MG63 (cell line): ENCODE measurements at places on chromosomes 5 and 9.

DNA sequence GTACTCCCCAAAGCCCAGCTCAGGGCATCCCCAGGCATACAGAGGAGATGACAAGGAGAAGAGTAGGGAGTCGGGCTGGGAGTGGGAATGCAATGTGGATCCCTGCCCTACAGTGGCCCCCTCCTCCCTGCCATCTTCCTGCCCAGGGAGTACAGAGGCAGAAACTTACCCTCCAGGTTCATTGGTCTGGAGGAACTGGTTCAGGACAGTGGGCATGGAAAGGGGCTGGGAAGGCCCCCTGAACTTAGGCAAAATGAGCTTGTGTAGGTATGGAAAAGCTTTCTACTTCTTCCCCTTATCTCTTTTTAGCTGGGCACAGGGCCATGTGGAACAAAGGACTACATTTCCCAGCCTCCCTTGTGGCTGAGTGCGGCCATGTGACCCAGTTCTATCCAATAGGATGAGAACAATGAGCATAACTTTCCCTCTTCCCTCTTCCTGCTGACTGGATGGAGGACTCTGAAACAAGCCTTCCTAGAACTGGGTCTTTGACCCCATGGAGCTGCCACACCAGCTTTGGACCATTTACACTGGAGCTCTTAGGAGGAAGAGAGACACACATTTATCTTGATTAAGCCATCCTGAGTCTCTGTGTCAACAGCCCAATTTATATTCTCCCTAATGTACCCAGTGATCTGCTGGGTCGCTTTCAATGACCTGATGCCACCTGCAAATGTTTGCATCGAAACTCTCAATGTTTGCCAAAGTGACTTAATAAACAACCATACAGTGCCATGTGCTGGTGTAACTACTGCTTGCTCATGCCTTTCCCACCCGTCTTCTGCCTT is 25.0 kb upstream of the HMCN2 start:
- DNase-seq = peak; percentile 42

DNA sequence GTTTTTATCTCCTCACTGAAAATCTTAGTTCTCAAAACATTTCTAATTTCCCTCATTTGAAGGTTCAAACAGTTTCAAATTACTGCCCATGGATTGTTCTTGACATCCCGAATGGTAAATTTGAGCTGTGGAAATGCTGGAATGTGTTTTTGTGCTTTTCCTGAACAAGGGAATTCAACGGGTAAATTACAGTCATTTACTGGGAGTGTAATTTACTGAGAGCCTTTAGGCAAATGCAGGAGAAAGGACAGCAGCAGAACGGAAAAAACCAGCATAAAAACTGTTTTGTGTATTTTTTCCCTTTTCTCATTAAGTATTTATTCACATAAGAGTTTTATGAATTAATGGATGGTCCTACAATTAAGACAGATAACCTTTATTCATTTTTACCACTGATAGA is 139.2 kb downstream of the PBX3 start:
- DNase-seq = no peak

DNA sequence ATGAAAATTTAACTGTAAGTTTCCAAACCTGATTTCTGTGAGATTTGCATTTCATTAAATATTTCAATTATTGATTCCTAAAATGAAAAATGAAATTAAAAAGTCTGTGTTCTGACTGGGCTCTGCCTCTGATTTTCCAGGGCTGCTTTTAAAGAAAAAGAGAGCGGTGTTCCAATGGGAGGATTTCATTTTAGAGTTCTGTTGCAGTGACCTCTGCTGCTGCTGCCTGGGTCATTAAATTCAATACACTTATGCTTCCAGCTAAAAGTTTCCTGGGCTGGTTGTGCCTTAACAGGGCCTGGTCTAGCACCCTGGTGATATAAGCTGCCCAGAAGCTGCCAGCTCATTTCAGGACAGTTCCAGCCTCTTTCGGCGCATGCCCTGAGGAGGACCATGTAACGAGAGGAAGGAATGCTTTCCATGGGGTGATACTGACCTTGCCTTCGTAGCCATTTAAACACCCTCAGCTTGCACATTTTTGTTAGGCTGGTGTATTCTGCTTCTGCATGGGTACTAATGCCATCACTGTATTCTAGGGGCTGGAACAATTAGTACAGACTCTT is 93.3 kb downstream of the TMEM174 start:
- DNase-seq = no peak

DNA sequence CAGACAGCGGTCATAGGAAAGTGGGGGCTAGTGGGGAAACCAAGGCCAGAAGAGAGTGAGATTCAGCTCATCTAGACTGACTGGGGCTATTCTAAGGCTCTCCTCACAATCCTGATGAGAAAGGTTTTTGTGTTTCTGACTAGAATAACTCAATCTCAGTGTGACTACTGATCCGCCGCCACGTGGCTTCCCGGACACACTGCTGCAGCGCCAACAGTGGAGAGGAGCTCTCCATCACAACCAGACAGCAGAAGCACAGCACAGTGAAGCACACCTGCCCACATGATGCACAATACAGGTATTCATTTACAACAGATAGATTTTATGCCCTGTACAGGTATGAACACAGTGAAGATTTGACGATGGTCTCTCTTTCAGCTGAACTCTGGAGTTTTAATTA is 25.4 kb downstream of the NREP start:
- no peak for DNase-seq

- DNase-seq = peak; percentile 3
These were observed 84.8 kb downstream of the SLC25A46 start for GRCh38 chr5:110823571-110823970.

GRCh38 chr9:133891741-133892140 is 100.4 kb downstream of the VAV2 start:
- no peak for DNase-seq
